ENCODE measurements at places on chromosomes 4 and X.

DNA sequence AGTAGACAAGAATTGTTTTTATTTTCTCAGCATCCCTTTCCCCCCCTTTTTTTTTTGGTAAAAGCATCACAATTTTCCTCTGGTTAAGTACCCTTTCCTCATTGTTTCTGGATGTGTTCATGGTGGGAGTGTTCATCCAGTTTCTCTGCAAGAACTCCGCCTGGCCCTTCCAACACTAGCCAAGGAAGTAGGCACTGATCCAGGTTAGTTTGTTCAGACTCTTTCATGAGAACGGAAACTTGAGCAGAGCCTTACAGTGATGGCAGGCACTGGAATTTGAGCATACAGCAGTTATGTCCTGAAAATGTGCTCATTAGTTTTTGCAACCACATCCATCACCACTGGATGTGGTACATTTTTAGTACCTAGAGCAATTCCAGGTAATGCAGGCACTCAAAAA, 336.1 kb upstream of the BOD1L1 start:
- no peak for DNase-seq

GRCh38 chr4:81509822-81510221, 38.1 kb upstream of the RASGEF1B start:
- no peak for DNase-seq

DNA sequence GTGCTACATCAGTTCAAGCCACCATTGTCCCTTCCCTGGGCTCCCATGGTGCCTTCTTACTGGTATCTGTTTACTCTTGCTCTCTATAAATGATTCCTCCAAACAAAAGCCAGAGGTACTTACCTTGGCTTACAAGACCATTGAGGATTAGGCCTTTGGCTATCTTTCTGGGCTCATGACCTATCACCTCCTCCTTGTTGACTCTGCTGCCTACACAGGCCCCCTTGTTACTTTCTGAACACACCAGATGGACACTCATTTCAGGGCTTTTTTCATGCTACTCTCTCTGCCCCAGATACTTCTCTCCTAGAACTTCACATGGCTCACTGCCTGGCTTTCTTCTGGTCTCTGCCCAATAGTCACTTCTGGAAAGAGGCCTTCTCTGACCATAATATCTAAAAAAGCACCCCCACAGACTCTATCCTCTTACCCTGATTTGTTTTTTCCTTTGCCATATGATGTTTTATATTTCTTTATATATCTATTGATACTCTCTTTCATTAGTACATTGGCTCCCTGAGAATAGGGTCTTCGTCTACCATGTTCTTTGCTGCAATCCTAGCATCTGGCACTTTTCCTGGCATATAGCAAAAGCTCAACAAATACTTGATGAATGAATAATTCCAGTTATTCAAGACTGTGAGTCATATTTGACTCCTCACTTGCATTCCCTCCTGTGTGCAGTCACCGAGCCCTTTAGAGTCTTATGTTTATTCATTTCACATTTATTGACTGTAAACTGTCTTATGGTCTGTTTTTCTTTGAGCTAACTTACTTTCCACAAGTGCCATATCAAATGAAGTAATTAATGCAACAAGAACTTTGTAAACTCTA, 27.1 kb upstream of the TAPT1 start:
- DNase-seq: no peak

DNA sequence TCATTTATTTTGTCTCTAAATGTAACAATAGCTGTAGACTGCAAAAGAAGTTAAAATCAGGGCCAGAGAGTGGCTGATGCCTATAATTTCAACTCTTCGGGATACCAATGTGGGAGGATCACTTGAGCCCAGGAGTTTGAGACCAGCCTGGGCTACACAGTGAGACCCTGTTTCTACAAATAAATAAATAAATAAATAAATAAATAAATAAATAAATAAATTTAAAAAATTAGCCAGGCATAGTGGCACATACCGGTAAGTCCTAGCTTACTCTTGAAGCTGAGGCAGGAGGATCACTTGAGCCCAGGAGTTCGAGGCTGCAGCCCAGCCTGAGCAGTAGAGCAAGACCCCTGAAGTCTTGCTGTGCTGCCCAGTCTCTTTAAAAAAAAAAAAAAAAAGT, 79.1 kb downstream of the WWC2 start:
- DNase-seq: no peak

GRCh38 chr4:98908703-98909262, 20.1 kb downstream of the EIF4E start:
- DNase-seq: no peak

GRCh38 chrX:43655151-43656004, 721 bp upstream of the MAOA start:
- peak; percentile 28 for DNase-seq

GRCh38 chr4:78058591-78059523, 1.7 kb downstream of the FRAS1 start:
- DNase-seq: no peak

DNA sequence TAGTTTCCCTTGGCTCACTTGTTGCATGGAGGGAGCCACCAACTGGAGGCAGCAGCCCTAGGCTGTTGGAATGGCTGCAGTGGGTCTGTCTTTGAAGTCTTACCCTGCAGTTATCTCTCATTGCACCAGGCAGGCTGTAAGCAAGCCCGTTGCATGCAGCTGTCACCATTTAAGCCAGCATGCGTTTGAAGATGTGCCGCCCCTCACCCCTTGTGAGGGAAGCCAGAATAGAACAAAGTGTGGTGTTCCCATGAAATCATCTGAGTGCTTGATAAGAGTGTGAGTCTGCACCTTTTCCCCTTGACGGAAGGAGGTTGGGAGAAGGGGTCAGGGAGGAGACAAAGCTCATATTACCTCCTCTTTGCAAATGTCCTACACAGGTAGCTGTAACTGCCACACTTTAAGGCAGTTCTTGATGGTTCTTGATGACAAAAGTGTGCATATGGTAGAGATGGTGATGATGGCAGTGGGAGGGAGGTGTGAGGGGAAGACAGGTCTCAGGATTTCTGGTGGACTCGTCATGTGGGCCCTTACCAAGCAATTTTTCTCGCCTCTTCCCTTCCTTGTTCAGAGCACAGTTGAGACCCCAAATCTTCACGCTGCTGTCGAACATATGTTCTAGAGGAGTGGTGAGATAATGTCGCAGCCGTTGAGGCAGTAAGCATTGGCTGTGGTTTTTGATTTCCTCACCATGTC, 191.4 kb upstream of the LEF1 start:
- no peak for DNase-seq

- no peak for DNase-seq
Observed at GRCh38 chr4:14920237-14920636, 82.0 kb upstream of the CPEB2 start.

- DNase-seq: no peak
Observed at GRCh38 chr4:145345401-145345800, 136.3 kb upstream of the SMAD1 start.

DNA sequence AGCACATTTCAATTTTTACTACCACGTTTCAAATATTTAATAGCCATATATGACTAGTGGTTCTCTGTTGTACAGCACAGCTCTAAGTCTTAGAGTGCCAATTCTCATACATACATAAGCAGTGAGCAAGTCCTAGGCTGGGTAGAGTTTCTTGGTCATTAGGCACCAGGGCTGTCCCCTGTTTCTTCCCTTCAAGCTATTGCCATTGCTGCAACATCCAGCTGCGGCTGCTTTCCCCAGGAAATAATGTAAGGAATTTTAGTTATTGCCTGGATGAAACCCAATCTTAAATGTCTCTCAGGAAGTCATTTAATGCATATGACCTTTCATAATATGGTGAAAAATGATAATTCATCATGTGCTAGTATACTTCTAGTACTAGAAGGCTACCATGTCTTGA, 74.1 kb upstream of the PPP3CA start:
- DNase-seq: no peak

DNA sequence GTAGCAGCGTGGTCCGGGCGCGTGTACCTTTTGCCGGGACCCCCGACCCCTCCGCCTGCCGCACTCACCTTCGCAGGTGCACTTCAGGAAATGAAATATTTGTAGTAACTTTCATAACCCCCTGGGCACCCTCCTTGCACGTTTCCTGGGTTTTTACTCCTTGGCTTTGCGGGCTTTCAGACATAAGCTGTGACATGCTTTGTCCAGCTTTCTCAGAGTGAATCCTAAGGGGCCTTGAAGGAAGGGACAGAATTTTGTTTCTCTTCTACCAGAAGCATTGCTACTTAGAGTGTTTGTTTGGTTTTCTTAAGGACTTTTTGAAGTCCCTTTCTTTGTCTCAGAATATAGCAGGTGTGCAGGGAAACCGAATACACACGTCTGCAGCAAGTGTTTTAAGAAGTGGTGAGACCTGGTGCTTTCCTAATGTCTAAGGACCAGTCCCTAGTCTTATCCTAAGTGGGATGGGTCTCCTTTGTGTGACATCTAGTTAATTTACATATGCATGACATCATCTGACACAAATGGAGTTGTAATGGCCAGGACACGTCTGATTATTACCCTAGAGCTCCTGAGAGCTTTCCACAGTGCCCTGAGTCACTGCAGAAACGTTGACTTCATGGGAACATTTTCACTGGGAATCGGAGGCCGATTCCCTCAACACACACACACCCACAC, 1.3 kb downstream of the FAM149A start:
- DNase-seq: no peak

DNA sequence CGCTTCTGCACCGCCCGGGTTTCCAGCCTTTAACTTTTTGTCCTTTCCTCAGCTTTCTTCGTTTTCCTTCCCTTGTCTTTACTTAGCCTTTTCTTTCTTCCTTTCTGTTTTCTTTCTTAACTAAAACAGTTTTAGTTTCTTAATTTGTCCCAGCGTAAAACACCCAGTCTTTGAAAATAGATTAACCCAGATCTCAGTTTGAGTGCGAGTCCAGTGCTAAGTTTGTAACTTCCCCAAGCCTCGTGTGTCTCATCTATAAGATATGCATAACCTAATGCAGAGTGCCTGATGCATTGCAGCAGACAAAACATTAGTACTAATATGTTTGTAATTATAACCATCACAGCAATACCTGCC, 460 bp upstream of the GEMIN8 start:
- DNase-seq: no peak

DNA sequence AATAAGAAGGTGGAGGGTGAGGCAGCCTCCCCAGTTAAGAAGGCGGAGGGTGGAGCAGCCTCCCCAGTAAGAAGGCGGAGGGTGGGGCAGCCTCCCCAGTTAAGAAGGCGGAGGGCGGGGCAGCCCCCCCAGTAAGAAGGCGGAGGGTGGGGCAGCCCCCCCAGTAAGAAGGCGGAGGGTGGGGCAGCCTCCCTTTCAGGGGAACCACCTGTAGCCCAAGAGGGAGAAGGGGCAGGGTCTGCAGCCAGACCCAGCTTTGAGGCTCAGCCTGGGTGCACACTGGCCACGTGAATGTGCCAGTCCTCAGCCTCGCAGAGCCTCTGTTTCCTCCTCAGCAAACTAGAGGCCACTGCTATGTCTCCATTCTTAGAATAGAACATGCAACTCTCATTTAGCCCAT, 52.6 kb downstream of the HMX1 start:
- no peak for DNase-seq

DNA sequence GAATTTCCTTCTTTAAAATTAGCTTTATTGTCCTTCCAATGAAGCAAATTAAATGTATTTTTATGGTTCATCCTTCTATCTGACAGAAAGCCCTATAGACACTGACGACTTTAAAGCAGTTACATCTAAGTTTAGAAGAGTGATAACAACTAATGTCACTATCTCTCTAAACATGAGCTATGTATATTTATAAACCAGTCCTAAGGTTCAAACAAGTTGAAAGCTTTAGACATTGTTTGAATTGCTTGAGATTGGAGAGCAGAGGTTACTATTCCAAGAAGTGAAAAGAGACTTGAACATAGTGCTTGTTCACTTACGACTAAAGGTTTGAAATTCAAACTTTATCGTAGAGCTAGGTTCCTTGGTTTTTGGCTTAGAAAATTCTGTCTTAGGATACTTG, 30.2 kb upstream of the EIF1AX start:
- DNase-seq: no peak

- DNase-seq: no peak
Observed at GRCh38 chr4:9608300-9608699, 164.1 kb downstream of the DEFB131A start.

- DNase-seq: no peak
Observed at GRCh38 chrX:134144231-134144630, 92.8 kb upstream of the CCDC160 start.

- DNase-seq: no peak
Observed at GRCh38 chrX:22950269-22951266, 49.2 kb upstream of the DDX53 start.

DNA sequence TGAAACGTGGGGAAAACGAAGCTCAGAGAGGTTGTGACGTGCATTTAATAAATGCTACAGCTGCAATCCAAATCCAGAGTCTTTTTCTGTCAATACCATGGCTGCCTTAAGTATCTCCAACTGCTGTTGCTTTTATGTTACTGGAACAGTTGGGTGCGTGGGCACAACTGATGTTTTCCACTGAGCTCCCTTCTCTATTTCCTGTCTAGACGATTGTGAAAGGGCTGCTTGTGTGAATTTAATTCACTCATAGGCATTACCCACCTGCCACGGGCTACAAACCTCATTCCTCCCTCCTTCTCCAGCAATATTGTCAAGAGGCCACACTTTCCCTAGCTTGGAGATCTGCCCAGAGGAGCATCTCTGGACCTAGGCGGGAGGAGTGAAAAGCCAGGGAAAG, 526.0 kb downstream of the MID1IP1 start:
- DNase-seq: no peak

DNA sequence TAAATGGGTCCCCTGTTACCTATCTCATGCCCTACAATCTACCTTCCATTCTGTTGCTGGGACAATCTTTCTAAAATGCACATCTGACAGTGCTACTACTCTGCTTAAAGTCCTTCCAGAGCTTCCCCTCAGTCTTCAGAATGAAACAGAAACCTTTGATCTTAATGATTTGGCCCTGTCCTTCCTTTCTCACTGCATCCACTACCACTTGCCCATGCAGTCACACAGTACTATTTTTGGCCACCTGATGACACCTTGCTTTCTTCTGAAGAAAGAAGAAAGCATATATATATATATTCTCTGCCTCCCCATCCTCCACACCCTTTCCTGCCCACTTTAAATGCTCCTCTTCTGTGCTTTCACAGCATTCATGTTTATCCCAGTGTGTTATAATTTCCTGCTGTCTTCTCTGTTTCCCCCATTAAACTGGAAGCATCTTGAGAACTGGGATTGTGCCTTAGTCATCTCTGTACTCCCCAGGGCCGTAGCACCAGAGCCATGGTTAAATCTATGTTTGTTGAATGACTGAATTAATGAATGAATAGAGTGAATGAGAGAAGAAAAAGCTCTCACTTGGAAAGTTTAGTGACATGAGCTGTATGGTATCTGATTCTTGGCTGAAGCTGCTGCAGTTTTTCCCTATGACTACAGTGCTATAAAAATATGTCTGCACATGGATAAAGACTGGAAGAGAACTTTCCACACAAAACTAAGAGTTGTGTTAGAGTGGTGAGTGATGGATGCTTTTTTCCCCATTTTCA, 56.2 kb downstream of the RTL9 start:
- DNase-seq: no peak

DNA sequence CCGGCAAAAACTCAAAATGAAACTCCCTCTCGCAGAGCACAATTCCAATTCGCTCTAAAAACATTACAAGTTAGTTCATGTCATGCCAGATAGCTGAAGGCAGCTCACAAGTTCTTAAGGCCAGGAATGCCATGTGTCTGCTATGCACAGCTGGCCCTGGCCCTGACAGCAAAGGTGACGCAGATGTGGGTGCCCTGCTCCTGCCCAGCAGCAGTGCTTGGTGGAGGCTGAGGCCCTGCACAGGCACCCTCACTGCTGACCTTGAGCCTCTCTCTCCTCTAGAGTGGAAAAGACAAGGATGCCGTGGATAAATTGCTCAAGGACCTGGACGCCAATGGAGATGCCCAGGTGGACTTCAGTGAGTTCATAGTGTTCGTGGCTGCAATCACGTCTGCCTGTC, 2.9 kb downstream of the S100P start:
- no peak for DNase-seq

- no peak for DNase-seq
Observed at GRCh38 chr4:87913896-87914295, 61.6 kb upstream of the SPP1 start.

GRCh38 chr4:26568446-26568994, 15.4 kb upstream of the TBC1D19 start:
- DNase-seq: no peak
